Activated CD8-positive, alpha-beta memory T cell treated with anti-CD3 and anti-CD28 coated beads, Interleukin-2, amount 50 U/mL, for 48 hours (primary cell): ENCODE measurements at places on chromosomes 12 and 14.
A peak's percentile ranks its signal among the peaks of the same experiment; 100 is the strongest.

- no peak for DNase-seq
These were observed 91.9 kb upstream of the MANSC4 start for GRCh38 chr12:27871946-27872345.

DNA sequence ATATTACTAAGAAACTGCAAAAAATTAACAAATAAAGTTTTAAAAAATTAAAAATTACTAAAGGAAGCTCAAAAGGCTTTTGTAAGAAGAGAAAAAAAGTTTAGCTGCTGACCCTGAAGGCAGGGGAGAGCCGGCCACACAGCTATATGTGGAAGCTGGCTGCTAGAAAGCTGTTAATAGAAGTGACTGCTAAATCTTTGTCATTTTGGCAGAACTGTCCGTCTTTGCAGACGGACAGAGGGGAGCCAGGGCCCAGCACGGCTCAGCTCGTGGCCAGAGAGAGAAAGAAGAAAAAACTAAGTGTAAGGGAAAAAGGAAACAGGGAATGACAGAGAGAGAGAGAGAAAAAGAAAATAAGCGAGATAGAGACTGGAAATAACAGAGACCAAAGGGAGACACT, 27.9 kb downstream of the PRMT8 start:
- DNase-seq: no peak

GRCh38 chr14:81990312-81990761, 456.7 kb upstream of the SEL1L start:
- DNase-seq: peak; percentile 57

DNA sequence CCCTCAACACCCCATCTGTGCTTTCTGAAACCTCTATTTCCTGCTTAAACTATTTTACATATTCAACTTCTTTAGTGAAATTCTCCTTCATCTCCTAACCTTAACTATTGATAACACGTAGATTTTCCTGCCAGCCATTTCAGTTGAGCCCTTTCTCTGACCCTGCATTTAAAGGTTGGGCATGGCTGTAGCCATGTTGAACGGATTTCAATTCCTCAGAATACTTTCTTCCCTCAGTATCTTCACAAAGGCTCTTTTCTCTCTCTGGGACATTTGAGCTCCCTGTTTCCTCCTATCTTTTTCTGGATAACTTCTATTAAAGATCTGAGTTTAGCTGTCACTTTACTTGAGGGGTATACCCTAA, 1.2 kb downstream of the PPHLN1 start:
- no peak for DNase-seq

GRCh38 chr12:56143870-56144269, 8.5 kb upstream of the MYL6B start:
- no peak for DNase-seq

DNA sequence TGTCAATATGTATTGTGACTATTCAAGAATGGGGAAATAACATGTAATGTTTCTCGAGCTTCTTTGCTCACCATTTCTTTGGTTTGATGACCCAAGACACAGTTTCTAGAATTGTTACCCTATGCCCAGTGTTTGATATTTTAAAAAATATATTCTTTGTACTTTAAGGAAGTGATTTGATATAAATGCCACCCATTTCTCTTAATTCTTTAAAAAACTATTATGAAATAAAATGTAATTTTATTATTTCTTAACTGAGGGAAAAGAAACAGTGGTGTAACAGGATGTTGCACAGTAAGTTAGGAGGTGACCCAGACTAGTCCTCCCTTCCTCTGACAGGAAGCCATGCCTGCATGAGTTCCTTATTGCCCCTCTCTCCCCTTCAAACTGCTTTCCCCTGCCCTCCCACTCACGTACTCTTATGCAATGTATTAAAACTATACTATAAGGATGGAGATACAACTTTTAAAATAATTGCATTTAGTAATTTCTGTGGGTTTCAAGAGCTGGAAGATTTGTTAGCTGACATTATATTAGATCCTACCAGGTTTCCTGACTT, 279.4 kb downstream of the TMTC2 start:
- DNase-seq: no peak

DNA sequence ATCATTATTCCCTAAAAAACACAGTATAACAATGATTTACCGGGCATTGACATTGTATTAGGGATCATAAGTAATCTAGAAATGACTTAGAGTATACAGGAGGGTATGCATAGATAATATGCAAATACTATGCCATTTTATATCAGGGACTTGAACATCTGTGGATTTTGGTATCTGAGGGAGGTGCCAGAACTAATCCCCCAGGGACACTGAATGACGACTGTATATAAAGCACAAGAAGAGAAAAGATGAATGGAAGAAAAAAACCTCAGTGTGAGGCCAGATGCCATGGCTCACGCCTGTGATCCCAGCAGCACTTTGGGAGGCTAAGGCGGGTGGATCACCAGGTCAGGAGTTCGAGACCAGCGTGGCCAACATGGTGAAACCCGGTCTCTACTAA, 25.5 kb upstream of the COX6A1 start:
- no peak for DNase-seq

DNA sequence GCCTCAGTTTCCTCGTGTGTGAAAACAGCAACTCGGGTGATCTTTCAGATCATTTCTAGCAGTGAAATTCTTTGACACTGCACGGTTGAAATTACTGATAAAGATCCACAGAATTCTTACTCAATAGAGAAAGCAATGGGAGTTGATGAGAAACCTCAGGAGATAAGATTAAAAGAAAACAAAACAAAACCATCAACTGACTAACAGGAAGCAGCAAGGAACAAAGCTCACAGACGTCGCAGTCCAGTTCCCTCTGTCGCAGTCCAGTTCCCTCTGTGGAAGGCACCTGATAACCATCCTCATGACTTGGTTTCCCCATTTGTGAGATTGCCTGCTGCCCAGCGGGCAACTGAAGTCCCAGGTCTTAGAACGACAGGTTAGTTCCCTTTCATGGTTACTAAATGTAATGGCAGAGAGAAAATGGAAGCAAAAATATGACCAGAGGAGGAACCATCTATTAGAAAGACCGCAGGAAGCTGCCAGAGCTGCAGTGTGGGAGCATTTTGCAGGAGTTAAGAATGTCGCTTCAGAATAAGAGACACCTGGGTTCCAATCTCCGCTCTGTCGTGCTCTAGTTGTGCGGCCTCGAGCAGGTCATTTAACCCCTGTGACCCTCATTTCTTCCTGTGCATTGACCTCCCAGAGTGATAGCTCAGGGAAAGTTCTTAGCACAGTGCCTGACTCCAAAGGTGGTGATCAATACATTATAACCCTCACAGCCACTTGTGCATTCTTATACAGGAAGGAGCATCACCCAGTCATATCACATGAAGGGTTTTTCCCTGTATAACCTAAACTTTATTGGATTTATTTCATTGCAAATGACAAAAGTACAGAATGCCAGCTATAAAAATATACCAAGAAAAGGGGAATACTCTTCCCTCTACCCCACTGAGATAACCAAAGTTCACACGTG, 5.1 kb upstream of the MED13L start:
- no peak for DNase-seq

GRCh38 chr12:79688376-79689060, 2.2 kb downstream of the PAWR start:
- DNase-seq: no peak

DNA sequence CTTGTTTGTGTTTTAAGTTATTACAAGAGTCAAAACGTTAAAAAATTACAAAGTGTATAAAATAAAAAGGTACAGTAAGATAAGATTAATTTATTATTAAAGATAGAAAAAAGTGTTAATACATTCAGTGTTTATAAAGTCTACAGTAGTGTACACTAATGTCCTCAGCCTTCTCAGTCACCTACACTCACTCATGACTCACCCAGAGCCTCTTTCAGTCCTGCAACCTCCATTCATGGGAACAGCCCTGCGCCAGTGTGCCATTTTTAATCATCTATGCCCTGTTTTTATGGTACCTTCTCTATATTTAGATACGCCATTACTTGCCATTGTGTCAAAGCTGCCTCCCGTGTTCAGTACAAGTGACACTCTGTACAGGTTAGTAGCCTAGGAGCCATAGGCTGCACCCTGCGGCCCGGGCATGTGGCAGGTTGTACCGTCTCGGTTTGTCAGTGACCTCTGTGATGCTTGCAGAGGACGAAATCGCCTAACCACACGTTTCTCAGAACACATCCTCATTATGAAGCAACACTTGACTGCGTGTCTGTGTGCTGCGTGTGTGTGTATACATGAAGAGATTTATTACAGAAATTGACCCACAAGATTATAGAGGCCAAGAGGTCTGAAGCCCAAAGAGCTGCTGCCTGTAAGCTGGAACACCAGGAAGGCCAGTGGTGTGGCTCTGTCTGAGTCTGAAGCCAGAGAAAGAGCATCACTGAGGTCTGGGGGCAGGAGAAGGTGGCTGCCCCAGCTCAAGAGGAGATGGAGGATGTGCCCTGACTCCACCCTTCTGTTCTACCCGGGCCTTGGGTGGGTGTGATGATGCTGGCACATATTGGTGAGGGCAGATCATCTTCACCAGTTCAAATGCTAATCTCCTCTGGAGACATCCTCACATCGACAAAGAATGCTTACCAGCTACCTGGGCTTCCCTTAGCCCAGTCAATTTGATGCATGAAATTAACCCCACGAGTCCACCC, 116.6 kb upstream of the C14orf180 start:
- DNase-seq: no peak

- no peak for DNase-seq
These were observed 276.5 kb upstream of the PLEKHG7 start for GRCh38 chr12:92426332-92426731.

DNA sequence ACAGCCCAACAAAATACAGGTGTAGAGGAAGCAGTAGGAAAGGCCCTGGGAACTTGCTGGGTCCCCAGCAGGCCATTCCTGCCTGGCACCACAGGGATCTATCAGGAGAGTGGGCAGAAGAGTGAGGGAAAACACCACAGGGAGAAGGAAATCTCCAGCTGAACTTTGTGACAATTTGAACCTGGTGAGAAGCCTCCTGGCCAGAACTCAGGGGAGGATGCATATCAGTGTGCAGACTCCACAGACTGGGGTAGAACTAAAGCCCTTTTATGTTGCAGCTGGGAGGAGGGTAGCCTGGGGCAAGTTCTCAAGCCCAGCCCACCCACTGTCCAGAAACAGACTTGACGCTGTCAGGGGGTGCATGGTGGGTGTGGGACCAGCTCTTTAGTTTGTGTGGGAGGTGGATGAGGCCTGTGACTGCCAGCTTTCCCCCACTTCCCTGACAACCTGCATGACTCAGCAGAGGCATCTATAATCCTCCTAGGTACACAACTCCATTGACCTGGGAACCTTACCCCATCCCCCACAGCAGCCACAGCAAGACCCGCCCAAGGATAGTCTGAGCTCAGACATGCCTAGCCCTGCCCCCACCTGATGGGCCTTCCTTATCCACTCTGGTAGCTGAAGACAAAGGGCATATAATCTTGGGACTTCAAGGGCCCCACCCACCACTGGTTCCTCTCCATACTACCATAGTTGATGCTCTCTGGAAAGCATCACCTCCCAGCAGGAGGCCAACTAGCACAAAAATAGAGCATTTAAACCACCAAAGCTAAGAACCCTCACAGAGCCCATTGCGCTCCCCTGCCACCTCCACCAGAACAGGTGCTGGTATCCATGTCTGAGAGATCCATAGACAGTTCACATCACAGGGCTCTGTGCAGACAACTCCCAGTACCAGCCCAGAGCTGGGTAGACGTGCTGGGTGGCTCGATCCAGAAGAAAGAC, 28.9 kb downstream of the PNN start:
- no peak for DNase-seq

GRCh38 chr12:109795023-109795422, 38.2 kb downstream of the TRPV4 start:
- DNase-seq: no peak

- DNase-seq: no peak
These were observed 25.0 kb upstream of the HIGD1C start for GRCh38 chr12:50927356-50927755.

DNA sequence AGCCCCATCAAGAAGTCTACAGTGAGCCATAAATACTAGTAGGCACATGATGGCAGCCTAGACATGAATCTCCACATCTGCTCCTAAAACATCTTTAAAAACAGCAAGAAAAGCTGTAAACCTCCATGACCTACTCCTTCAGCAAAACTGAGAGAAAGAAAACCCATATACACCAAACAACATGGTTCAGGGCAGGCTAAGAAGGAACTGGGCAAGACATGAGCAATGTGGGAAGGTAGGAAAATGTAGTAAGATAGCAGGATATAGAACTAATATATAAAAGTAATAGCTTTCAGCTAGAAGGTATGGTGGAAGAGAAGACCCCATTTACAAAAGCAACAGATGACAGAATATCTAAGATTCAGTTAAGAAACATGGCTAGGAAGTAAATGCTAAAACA, 88.8 kb downstream of the RPS6KA5 start:
- DNase-seq: no peak

DNA sequence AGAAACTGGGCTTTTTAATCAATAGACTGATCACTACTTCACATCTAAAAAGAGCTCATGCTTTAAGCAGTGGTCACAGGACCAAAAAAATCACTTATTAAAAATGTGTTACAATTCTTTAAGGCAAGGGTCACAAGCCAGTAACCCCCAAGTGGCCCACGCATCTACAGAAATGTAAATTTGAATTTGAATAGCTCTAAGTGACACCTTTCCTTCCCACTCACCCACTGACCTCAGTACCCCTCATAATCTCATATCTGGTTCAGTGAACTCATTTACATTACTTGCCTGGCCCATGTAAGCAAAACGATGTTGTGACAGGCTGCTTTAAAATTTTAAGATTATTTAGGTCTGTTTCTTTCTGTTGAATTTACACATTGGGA, 27.4 kb downstream of the NELL2 start:
- no peak for DNase-seq

DNA sequence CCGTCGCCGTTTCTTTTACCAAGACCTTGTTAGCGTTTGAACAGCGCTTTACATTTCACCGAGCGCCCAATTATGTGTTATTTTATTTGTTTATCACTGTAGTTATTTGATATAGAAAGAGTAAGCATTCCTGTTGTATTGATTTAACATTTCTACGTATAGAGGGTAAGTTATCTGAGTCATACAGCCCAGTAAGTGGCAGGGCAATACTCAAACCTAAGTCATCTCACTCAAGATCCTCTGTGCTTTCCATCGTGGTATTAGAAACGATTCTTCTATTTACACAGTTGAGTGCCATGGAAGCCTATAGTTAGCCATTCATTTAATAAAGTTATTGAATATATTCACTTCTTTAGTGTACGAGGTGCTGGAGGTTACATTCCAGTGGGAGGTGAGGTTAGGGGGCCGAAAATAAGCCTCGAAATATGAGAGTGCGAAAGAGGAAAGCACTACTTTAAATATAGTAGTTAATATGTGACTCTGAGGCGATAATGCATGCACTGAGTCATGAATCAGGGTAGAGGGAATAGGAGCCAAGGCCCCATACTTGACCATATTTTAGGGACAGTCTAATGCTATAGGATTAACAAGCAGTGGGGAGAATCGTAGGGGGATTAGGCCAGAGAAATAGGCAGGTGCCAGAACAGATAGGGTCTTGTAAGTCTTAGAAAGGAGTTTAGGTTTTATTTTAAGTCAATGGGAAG, 629 bp downstream of the RAD51AP1 start:
- DNase-seq: no peak
